ENCODE measurements at places on chromosomes 7 and 10.
A peak's percentile ranks its signal among the peaks of the same experiment; 100 is the strongest.

- DNase-seq = no peak
These were observed 26.0 kb downstream of the RBM17 start for GRCh38 chr10:6114805-6115341.

DNA sequence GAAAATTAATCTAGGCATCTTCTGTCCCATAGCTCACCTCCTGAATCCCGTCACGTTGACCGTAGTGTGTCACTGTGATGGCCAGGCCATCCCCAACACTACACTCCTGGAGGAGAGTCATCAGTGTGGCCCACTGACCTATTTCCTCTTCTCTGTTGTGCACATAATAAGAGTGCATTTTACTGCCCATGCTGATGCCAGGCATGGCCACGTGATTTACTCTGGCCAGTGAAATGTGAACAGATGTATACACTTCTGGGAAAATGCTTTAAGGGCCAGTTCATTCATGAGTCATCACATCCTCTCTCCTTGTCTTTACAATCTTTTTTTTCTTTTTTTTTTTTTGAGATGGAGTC is 101.9 kb upstream of the PIP4K2A start:
- DNase-seq = no peak

DNA sequence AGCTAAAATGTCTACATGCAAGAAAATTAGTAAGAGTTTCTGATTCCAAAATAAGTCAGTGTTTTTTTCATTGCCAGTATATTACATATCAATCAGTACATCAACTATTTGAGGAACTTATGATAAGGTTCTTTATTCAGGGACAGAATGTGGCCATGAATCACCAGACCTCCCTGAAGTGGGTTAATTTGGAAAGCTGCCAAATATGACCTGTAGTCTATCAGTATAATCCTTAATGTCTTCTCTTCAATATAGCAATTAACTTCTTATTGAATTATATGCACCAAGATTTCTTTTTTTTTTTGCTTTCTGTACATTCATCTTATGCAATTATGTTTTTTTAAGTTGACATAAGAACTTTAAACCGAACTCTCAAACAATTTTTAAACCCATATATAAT is 714.5 kb upstream of the POT1 start:
- no peak for DNase-seq

GRCh38 chr7:157849726-157850125 is 512.9 kb downstream of the DNAJB6 start:
- no peak for DNase-seq

DNA sequence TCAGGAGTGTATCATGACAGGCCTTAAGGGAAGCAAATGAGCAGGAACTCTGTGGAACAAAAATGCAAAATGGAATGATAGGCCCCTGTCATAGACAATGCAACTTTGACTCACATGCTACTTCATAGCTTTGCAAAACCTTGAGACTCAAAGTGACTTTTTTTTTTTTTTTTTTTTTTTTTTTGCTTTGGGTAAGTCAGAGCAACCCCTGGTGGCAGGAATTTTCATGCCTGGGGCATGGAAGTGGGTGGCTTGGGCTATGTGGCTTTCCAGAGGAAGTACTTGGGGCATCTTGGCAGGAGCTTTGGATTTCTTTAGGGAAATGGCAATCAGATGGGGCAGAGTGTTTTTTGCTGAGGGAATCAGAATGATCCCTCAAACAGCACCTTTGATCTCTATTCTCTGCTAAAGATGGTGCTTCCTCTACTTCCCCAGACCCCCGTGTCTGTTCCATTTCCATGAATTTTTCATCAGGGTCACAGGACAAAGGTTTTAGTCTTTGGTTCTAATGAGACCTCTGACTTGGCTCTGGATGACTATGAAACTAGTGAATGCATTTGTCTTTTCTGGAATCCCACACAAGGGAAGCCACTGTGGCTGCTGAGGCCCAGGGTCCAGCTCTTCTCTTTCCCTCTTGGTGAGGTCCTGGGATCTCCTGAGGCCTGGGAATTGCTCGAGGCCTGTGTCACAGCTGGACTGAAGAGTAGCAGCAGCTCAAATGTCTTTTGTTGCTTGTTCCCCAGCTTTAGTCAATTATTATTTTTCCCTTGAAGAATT is 62.8 kb downstream of the TACC2 start:
- no peak for DNase-seq

DNA sequence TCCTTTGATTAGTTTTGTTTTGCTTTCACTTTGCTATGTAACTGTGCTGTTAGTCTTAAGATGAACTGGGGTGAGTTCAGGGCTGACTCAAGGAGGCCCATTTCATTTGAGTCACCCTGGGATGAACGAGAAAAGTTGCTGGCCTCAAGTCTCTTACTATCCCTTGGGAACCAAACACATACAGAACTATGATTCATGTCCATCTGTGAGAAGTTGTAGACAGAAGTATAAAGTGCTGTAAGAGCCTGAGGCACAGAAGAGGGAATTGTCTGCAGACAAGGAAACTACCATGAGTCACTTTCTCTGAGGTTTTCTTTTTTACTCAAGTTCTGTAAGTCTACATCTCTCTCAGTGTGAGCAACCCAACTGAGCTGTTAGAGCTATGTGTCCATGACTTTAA is 179.8 kb upstream of the CSTF2T start:
- no peak for DNase-seq

GRCh38 chr10:69180525-69181204 is 631 bp downstream of the SUPV3L1 start:
- no peak for DNase-seq

GRCh38 chr10:7274293-7274692 is 136.5 kb downstream of the SFMBT2 start:
- no peak for DNase-seq

DNA sequence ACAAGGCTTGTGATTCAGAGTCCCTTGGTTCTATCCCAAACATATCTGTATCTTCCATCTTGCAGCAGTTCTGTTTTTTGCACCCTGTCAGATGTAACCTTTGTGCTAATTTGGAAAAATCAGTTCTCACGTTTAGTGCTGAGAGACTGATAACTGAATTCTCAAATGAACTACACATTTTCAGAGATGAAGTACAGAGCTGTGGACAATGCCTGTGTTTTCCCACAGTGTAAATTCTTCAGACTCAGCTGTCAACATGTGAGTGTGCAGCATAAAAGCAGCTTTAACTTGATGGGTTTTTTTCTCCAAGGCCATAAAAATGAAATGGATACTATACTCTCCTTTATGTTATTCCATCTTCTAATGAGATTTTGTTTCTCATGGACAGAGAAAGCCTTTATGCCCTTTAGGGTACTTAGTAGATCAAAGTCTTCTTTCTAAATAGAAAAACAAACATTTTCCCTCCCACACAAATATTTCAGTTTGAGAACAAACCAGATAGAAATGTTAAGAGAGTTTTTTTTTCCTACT is 150.9 kb downstream of the SEMA3A start:
- DNase-seq = no peak

- DNase-seq = no peak
These were observed 48.0 kb downstream of the PDZD8 start for GRCh38 chr10:117327262-117327661.

GRCh38 chr7:31633894-31634494 is 53.0 kb upstream of the PPP1R17 start:
- DNase-seq = no peak

DNA sequence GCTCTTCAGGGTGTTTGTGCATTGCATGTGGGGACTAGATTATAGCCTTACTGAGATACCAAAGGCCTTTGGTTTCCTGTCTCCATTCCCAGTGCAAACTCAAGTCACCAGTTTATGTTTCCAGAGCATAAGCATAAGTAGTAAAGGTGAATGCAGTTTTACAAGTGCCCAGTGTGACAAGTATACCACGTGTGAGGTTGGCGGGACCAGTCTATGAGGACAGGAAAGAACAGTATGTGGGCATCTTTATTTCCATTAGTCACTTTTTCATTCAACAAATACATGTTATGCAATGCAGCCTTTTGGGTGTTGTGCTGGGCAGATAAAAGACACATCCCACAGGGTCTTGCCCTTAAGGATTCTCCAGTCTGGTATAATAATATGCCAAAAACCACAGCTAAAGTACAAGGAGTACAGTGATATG is 146.5 kb downstream of the ARID5B start:
- DNase-seq = peak; percentile 39

- no peak for DNase-seq
These were observed 59.6 kb upstream of the FAM180A start for GRCh38 chr7:135808206-135808605.

- DNase-seq = no peak
These were observed 124.5 kb downstream of the SLC16A9 start for GRCh38 chr10:59585046-59585700.

- DNase-seq = peak; percentile 50
These were observed 239.6 kb downstream of the DNAJB6 start for GRCh38 chr7:157576415-157576814.

DNA sequence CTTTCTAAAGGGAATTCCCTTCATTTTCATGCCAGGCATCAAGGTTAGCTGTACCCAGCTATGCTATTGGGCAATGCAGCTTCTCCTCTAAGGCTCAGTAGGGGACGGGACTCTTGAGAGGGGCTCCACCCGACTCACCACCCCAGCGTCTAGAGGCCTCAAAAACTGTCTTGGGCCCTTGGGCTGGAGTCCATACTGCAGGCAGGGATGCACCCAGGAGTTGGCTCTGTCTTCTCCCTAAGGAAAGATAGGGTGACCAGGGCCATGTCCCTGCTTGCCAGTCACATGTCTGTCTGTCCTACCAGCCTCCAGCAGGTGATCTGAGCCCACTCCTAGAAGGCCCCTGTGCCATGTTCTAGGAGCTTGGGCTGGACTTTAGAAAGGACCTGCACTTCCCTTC is 1.2 kb downstream of the OPN4 start:
- DNase-seq = no peak

DNA sequence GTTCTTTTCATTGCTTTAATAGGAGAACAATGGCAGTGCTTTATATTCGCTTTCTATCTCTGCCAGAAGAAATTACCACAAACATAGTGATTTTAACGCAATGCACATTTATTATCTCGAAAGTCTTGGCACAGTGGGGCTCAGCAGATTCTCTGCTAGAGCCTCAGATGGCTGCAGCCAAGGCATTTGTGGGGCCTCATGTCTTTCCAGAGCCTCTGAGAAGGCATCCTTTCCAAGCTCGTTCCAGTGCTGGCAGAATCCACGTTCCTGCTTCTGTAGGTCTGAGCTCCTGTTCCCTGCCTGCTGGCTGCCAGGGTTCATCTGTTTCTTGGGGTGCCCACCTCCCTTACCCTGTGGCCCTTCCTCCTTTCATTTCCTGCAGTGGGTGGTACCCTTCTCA is 60.2 kb downstream of the LRRC18 start:
- DNase-seq = no peak

Data from stimulated activated CD4-positive, alpha-beta T cell treated with anti-CD3 and anti-CD28 coated beads, Interleukin-12 subunit alpha, Interleukin-12 subunit beta, amount 100 ng/mL, for 4 hours (primary cell).